ENCODE measurements at places on chromosomes 13 and 19.
A peak's percentile ranks its signal among the peaks of the same experiment; 100 is the strongest.

- H3K4me1 ChIP-seq = no peaks in the 10 kb centered on the region
- no peak overlapping the region for H3K4me3 ChIP-seq
- H3K27ac ChIP-seq = no peak overlapping the region
- H3K27me3 ChIP-seq = no peaks in the 10 kb centered on the region
These were observed 7.2 kb downstream of the SHC2 start for GRCh38 chr19:453606-454005.

DNA sequence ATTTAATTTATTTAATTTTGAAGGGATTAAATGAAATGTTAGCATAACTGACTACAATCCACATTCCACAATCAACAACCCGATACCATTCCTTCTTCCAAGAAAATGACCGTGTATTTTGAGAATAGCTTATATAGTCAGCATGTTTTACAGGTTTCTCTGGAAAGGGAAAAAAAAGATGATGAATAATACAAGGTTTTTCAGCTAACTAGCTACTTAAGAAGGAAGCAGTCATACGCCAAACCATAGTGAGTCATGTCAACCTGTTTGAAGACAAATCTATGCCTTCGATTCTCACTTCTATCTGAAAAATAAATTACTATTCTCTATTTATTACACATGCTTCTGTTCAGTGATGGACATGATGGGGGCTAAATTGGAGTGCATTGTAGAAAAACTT lies 258.6 kb downstream of the EFNB2 start:
- H3K27ac ChIP-seq = no peak overlapping the region
- H3K4me3 ChIP-seq = no peak overlapping the region
- no peak for DNase-seq
- no peaks in the 10 kb centered on the region for H3K36me3 ChIP-seq
- peaks cover 36% of the 10 kb centered on the region for H3K27me3 ChIP-seq

DNA sequence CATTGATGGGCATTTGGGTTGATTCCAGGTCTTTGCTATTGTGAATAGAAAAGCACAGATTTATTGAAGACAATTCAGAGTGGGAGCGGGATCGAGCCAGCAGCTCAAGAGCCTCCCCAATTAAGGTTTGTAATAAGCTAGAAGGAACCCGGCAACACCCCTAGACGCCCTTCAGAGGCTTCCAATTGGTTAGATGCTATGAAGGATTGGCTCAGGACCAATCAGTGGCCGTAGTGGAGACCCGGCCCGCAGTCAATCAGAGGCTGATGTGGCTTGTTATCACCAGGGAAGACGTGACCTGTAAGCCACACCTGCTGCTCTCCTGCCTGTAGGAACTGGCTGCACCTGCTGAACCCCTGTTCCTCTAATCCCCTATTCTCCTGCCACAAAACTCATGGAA lies 14.6 kb downstream of the SIGLEC11 start:
- H3K27me3 ChIP-seq = no peaks in the 10 kb centered on the region
- no peak for DNase-seq
- H3K27ac ChIP-seq = no peak overlapping the region
- no peaks in the 10 kb centered on the region for H3K4me1 ChIP-seq

GRCh38 chr19:46764817-46765291 lies 18.6 kb upstream of the STRN4 start:
- DNase-seq = no peak

- peak; percentile 69 for DNase-seq
- H3K27me3 ChIP-seq = peaks cover 53% of the 10 kb centered on the region
These were observed 209.1 kb downstream of the OLFM4 start for GRCh38 chr13:53237696-53238095.

GRCh38 chr19:53809518-53810186 lies 14.5 kb downstream of the NLRP12 start:
- no peaks in the 10 kb centered on the region for H3K27me3 ChIP-seq
- no peaks in the 10 kb centered on the region for H3K4me1 ChIP-seq
- no peak overlapping the region for H3K4me3 ChIP-seq
- peaks cover 4% of the 10 kb centered on the region for H3K36me3 ChIP-seq
- H3K27ac ChIP-seq = no peak overlapping the region

DNA sequence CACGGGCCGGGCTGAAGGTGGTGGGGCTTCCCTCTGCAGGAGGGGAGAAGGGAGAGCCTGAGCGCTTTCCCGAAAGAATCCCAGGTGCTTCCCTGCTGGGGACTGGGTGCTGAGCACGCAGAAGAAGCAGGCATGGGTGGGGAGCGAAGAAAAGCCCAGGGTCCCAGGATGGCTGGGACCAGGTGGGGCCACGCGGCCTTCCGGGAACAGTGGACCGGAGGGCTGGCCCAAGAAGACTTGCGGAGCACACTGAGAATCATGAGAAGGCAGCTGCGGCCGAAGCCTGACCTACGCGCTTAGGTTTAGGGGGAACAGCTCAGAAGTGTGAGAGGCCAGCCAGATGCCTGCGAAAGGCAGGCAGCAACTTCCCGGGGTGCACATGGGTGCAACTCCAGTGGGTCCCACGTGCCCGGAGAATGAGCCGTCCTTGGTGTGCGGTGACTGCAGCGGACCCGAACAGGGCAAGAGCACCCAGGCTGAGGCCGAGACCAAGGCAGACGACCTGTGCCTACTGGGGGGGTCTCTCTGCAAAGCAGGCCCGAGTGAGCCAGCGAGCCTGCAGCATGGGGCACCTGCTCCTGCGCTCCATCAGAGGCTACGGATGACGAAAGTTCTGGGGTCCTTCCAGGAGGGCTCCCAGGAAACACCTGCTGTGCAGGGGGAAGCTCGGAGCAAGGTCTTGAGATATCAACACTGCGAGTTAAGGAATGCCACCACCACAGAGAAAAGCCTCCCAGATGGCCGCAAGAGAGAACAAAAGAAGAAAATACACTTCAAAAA lies 52.4 kb downstream of the MLLT1 start:
- H3K4me1 ChIP-seq = no peaks in the 10 kb centered on the region
- H3K4me3 ChIP-seq = no peak overlapping the region
- peaks cover 31% of the 10 kb centered on the region for H3K36me3 ChIP-seq

DNA sequence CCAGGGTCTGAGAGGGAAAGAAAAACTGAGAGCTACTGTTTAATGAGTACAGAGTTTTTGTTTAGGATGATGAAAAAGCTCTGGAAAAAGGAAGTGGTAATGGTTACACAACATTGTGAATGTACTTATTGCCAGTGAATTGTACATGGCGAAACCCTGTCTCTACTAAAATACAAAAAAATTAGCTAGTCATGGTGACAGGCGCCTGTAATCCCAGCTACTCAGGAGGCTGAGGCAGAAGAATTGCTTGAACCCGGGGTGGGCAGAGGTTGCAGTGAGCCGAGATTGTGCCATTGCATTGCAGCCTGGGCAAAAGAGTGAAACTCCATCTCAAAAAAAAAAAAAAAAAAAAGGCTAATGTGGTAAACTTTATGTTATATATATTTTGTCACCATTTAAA lies 96.3 kb downstream of the VWA8 start:
- DNase-seq = no peak
- H3K4me3 ChIP-seq = no peak overlapping the region
- H3K27me3 ChIP-seq = no peaks in the 10 kb centered on the region
- H3K4me1 ChIP-seq = no peaks in the 10 kb centered on the region
- H3K36me3 ChIP-seq = peaks cover 12% of the 10 kb centered on the region

DNA sequence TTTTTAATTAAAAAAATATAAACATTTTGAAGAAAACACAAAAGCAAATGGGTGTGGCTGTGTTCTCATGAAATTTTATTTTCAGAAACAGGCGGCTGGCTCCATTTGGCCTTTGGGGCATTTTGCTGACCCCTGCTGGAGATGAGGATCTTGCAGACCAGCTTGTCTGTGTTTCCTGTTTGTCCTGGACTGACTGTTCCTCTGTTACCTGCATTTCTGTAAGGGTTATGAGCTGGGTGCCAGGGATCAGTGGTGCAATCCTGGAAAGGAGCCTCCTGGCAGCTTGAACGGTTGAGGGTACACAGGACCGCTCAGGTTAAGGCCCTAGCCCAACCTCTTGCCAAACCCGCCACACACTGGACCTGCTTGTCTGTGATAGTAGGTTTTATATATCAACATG lies 49.9 kb downstream of the ZNF787 start:
- peak; percentile 67 for DNase-seq
- H3K36me3 ChIP-seq = no peaks in the 10 kb centered on the region
- no peaks in the 10 kb centered on the region for H3K27me3 ChIP-seq

DNA sequence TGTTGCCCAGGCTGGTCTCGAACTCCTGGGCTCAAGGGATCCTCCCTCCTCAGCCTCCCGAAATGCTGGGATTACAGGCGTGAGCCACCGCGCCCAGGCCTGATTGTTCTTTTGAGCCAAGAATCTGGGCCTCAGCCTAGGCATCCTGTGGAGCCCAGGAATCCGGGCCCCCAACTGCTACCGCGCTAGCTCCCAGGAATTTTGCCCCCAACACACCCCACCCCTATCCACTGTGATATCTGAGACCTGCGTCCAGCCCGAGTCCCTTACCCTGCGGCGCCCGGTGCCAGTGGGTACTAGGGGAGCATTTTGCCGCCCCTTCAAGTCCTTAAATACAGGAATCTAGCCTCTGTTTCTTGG lies 838 bp upstream of the MYADM start:
- peak overlapping the region; percentile 100 for H3K27ac ChIP-seq
- no peaks in the 10 kb centered on the region for H3K4me1 ChIP-seq
- H3K27me3 ChIP-seq = no peaks in the 10 kb centered on the region

GRCh38 chr19:46176116-46176860 lies 28.2 kb downstream of the IGFL2 start:
- no peak overlapping the region for H3K4me3 ChIP-seq
- H3K36me3 ChIP-seq = no peaks in the 10 kb centered on the region
- H3K27ac ChIP-seq = no peak overlapping the region
